ENCODE measurements at places on chromosomes 16 and 17.

DNA sequence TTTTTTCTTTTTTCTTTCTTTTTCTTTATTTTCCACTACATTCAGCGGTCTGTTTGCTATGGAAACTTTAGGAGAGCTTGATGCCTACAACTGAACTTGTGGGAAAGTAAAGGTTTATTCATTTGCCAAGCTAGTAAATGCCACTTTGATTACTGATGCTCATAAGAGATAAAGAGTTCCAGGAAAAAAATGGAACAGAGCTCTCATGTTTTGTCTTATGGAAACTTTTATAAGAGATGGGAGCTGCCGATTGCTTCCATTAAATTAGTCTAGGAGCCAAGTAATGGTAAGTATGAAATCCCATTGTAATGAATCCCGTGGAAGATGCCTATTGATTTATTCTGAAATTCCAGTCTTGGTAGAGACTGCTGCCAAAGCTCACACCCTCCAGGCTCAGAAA, 7.1 kb downstream of the ANKFN1 start:
- DNase-seq = no peak

- no peak for DNase-seq
Observed at GRCh38 chr17:44416558-44417289, 27.3 kb upstream of the ITGA2B start.

DNA sequence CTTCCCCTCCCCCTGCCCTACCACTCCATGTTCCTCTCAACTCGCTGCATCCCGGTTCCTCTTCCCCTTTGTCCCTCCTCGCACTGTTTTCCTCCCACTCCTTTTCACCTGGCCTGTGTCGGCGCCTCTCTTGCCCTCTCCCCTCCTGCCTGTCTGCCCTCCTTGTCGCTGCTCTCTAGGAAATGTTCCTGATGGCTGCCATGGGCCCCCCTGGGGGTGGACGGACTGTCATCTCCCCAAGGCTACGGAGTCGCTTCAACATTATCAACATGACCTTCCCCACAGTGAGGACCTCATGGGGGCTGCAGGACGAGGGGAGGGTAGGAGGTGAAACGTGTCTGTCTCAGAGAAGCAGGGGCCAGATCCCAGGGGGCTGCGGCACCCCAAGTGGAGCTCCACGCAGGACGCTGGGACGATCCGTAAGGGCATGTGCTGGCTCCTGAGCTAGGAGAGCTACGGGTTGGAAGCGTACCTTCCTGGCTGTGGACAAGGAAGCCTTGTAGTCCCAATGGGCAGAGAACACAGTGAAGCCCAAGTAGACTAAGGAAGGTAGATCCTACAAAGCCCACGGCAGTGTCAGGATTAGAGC, 39.8 kb upstream of the KDM6B start:
- DNase-seq = no peak

DNA sequence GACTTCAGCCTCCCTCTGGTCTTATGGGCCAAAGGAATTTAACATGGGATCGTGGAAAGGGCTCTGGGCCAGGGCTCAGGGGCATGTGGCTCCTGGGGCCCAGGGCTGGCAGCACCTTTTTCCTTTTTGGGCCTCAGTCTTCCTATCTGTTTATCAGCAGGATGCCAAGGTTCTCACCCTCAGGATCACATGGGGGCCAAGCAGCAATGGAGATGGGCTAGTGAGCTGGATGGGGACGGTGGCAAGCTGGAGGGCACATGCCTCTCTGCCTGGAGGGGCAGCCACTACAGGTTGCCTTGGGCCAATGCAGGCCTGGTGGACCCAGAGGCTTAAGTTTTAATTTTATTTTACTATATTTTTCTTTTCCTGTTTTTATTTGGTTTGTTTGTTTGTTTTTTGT, 95.4 kb downstream of the CYLD start:
- DNase-seq = no peak

DNA sequence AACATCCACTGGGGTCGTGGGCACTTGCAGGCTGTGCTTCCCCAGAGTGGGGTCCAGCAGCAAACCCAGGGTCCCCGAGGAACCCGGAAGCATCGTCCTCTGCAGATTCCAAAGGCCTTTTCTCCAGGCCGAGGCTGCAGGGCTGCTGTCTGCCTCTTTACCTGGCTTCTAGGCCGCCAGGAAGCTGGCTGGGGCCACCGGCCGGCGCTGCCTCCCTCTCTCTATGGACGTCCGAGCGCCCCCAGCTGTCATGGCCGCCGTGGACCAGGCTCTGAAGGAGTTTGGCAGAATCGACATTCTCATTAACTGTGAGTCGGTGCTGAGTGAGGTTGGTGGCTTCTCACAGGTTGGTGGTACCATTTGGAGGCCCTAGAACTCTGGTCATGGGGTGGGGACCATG, 5.6 kb downstream of the DECR2 start:
- DNase-seq = no peak

GRCh38 chr16:49730772-49731171, 125.1 kb downstream of the ZNF423 start:
- DNase-seq = no peak

- no peak for DNase-seq
Observed at GRCh38 chr17:72613396-72613795, 479.1 kb downstream of the SLC39A11 start.

DNA sequence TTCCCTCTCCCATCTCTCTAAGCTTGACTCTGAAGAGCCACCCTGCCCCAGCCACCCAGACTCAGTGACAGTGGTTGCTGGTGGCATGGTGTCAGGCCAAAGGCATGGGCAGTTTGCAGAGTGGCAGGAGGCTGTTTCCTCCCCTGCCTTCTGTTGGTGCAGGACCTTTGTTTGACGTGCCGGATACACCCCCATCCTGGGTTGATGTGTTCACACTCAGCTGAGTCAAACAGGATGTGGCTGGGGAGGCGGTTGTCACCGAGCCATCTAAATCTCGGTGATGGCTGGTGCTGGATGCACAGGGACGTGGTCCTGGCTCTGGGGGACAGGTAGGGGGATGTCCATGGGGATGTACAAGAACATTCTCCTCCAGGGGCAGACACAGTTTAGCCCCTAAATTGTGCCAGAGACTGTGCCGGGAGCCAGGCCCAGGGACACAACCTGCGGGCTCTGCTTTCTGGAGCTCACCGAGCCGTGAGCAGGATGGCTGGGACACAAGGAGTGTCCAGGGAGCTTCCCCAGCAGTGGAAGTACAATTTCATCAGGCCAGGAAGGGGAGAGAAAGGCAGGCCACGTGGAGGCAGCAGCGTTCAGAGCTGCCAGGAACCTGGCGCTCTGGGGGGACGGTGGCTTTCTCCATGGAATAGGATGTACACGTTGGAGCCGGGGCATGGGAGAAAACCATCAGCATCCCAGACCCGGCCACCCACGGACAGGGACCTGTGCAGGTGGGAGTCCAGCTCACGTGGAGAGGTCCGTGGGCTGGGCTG, 264.2 kb downstream of the SEC14L1 start:
- DNase-seq = no peak

DNA sequence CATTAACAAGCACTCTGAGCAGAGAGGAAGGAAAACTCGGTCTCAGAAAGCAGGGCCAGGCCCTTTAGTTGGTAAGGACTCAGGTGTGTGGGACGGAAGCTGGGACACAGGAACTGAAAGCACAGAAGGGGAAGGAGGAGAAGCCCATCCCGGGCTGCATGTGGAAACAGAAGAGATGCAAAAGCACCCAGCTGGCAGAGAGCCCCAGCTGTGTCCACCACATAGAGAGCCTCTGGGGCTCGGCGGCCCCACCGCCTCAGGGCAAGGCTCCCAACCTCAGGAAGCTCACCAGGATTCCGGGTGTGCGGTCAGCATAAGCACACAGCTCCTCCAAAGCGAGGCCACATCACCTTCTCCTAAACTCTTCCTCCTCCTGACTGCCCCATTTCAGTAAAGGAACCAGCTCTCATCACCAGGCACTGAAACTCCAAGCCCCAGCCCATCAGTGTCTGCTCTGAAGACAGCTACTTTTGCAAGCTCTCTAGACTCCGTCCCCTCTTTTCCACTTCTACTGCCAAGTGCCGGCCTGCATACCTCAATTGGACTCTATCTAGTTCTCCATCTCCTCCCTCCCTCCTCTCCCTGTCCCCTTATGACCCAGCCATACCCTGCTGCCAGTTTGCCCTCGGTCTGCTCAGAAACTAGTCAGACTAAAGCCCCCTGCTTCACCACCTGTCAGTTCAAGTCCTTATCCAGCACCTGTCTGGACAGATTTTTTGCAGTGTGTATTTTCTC, 6.0 kb downstream of the ST3GAL2 start:
- DNase-seq = no peak

GRCh38 chr16:69286941-69287713, 24.0 kb upstream of the VPS4A start:
- DNase-seq = no peak

DNA sequence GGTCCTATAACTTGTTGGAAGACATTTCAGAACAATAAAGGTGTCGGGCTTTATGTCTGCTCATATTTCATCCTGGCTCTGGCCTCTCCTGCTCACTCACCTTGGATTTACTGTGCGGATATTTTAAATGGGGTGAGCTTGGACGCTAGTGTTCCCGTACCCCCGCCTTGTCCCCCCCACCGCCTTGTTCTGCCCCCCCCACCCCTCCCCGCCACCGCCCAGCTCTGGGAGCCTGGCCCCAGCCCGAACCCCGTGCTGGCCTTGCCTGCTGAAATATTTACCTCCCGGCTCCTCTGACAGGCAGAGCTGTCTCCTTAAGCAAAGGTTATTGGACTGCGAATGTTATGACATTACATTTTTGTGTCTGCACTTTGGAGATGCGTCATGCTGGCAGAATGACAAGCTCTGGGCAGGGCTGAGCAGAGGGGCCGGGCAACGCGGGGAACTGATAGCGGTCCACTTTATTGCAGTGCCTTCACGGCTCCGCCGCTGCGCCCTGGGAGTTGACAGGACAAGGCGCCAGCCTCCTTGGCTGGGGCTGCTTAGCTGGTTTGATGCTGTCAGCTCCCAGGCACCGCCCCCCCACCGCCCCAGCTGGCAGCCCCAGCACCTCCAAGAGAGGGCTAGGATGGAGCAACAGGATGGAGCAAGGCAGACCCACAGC, 222.5 kb upstream of the GSE1 start:
- DNase-seq = peak; percentile 85

- no peak for DNase-seq
Observed at GRCh38 chr17:50467114-50467854, 1.4 kb downstream of the CHAD start.

GRCh38 chr17:62562656-62563055, 64.8 kb upstream of the MRC2 start:
- peak; percentile 35 for DNase-seq

- no peak for DNase-seq
Observed at GRCh38 chr16:72029567-72030271, 21.2 kb downstream of the DHODH start.

GRCh38 chr17:8122924-8123694, 797 bp downstream of the HES7 start:
- DNase-seq = no peak

GRCh38 chr17:27378482-27379175, 77.6 kb upstream of the KSR1 start:
- DNase-seq = no peak

- DNase-seq = no peak
Observed at GRCh38 chr17:10226930-10227695, 28.7 kb upstream of the GAS7 start.

DNA sequence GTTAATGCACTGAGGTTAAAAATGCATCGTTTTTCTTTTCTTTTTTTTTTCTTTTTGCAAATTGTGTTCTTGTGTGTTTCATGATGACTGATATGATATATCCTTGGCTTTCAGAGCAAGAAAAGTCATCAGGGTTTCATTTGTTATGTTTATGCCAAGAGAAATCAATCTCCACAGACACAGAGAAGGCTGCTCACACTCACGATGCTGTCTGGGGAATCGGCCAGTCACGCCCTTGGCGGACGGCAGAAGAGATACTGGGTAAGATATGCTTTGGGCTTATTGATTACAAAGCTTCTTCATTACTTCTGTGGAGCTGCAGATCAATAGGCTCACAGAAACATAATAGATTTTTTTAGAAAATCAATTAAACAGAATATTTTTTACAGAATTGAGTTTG, 42.2 kb upstream of the TNRC6C start:
- no peak for DNase-seq

- no peak for DNase-seq
Observed at GRCh38 chr17:50257676-50258224, 16.5 kb upstream of the TMEM92 start.

- DNase-seq = no peak
Observed at GRCh38 chr16:51405361-51405760, 254.3 kb upstream of the SALL1 start.

DNA sequence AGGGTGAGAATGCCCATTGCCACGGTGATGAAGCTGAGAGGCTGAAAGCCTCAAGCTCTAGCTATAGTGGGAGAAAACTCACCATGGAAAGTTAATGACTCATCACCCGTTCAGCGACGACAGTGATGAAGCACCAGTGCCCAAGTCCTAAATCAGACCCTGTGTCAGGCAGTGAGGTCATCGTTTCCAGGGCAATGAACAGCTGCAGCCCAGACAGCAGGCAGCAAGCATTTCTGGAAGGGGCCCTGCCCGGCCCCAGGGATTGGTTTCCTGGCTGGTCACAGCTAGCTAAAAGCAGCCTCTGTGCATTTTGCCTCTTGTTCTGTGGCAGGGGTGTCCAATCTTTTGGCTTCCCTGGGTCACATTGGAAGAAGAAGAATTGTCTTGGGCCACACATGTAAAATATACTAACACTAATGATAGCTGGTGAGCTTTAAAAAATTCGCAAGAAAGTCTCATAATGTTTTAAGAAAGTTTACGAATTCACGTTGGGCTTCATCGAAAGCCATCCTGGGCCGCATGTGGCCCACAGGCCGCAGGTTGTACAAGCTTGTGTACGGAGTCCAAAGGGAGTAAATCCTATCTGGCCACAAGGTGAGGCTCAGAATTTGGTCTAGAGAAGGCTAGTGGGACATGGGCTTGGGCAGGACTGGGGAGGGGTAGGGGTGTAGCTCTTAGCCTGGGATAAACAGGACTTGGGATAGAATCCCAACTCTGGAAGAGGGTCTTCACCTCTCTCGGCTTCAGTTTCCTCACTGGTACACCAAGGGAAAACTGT, 40.6 kb downstream of the MIS12 start:
- DNase-seq = peak; percentile 66

- no peak for DNase-seq
Observed at GRCh38 chr17:50508573-50509460, 578 bp downstream of the MYCBPAP start.

DNA sequence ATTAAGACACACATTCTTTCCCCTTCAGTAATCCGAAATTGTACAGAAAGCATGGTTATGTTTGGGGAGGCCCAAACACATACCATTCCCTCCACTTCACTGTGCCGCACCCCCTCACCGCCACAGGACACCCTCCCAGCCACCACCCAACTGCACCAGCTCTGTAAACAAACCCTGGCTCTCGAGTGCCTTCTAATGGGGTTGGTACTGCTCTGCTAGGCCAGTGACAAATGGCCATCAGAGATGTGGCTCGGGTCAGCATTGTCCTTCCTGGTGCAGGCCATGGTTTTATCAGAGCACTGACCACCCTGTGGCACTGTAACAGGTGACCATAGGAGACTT, 24.0 kb upstream of the SREBF1 start:
- no peak for DNase-seq

- DNase-seq = no peak
Observed at GRCh38 chr17:3846437-3847164, 555 bp upstream of the NCBP3 start.

- peak; percentile 53 for DNase-seq
Observed at GRCh38 chr16:13919330-13919682, 648 bp upstream of the ERCC4 start.

GRCh38 chr17:1147664-1148063, 32.1 kb downstream of the ABR start:
- DNase-seq = peak; percentile 8

- no peak for DNase-seq
Observed at GRCh38 chr16:5196204-5196603, 98.6 kb upstream of the EEF2KMT start.

Measured in NCI-H446 treated with DMSO at 0.1 percent for 48 hours (cell line).